Transverse colon (tissue), 4 donors: ENCODE measurements at places on chromosomes 16 and 17.
A peak's percentile ranks its signal among the peaks of the same experiment; 100 is the strongest.

DNA sequence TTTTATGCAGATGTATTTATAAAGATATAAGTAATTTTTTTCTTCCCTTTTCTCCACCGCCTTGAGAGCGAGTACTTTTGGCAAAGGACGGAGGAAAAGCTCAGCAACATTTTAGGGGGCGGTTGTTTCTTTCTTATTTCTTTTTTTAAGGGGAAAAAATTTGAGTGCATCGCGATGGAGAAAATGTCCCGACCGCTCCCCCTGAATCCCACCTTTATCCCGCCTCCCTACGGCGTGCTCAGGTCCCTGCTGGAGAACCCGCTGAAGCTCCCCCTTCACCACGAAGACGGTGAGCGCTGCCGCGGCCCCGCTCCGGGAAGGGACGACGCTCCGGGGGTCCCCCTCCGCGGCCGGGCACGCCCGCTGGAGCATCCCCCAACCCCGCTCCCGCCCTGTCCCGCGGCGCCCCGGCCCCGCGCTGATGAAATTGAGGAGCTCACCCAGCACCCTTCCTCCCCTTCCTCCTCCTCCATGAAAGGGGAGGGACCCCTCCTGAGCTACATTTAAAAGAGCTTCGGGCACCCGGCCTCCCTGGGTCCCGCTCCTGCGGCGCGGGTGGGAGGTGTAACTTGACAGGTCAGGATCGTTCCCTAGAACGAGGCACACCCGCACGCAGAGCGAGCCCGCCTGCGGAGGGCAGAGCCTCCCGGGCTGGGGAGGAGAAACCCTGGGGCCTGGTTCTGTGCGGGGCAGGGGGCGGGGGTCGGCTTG is 706 bp downstream of the HLF start:
- DNase-seq = no peak

GRCh38 chr17:82709024-82709675 is 7.4 kb upstream of the FN3KRP start:
- no peak for DNase-seq

- peak; percentile 37 for DNase-seq
These were observed 1.7 kb upstream of the MAZ start for GRCh38 chr16:29804455-29805231.

DNA sequence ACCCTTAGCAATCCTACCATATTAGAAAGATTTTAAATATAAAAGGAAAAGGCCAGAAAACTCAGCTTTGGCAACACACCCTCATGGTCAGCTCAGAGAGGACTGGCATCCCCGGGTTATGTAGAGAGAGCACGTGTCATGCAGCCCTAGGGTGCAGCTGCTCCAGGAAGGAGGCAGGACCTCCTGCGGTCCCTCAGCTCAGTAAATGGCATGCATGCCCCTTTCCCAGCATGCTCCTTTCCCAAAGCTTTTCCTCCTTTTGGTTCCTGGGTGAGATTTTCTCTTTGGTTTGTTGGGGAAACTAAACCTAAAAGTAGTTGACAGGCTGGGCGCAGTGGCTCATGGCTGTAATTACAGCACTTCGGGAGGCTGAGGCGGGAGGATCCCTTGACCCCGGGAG is 3.9 kb downstream of the GAN start:
- no peak for DNase-seq

DNA sequence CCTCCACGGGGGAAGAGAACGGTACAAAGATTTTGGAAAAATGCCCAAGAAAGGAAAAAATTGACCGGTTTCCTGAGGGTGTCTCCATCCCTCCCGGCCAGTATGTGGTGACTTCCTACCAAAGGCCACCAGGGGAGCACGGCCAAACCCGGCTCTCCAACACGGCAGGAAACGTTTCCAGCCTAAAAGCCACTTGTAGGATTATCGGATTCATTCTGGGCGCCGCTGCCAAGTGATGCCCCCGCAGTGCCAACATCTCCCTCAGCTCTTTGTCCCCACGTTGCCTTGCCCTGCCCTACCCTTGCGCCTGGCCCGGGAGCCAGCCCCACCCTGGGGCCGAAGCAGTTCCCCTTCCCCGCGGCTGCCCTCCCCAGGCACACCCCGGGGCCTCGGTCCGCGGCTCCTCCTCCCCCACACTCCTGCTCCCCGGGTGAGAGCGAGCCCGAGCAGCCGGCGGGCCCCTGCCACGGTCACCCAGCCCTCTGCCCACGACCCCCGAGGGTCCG is 688 bp downstream of the CRK start:
- DNase-seq = peak; percentile 68

DNA sequence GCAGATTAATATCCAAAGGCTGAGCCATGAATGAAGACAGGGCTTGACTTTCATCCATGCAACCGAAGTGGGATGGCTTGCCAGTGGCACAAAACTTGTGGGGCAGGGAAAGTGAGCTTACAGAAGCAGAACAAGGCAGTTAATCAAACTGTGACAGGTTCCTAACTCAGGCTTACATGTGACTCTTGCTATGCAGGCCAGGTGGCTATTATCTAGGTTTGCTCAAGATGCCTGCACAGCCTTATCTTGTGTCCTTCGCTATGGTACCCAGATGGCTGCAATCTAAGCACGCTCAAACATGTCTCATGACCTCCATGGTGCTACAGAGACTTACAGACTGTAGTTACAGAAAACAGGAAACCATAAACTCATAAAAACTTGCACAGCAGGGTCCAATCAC is 8.6 kb upstream of the DNAH9 start:
- no peak for DNase-seq
